Testis (tissue), 5 donors: ENCODE measurements at places on chromosomes 4 and X. TPM values are rescaled to one million over a fixed set of nuclear protein-coding genes. Genes with fewer than 3 reads are reported as not detected.

The GPR34 gene
- 1.0 TPM for total RNA-seq

The SMIM10 gene
- 58.4 TPM for total RNA-seq

DNA sequence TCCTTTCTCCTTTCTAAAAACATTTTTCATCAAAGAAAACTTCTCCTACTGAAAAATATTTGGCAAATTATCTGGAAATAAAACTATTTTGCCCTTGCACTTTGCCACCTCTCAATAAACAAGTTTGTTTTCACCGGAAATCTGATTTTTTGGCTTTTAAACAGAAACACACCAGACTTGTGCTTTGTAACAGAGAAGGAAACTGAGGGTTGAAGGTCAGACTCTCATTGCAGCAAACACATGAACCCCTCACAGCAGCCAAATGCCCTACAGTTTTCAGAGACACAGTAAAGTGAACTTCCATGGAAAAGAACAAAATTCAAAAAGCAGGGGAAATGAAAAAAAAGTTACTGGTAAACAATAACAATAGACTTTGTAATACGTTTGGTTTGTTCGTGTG is 95.6 kb upstream of the WDR17 start:
- no peak for DNase-seq

DNA sequence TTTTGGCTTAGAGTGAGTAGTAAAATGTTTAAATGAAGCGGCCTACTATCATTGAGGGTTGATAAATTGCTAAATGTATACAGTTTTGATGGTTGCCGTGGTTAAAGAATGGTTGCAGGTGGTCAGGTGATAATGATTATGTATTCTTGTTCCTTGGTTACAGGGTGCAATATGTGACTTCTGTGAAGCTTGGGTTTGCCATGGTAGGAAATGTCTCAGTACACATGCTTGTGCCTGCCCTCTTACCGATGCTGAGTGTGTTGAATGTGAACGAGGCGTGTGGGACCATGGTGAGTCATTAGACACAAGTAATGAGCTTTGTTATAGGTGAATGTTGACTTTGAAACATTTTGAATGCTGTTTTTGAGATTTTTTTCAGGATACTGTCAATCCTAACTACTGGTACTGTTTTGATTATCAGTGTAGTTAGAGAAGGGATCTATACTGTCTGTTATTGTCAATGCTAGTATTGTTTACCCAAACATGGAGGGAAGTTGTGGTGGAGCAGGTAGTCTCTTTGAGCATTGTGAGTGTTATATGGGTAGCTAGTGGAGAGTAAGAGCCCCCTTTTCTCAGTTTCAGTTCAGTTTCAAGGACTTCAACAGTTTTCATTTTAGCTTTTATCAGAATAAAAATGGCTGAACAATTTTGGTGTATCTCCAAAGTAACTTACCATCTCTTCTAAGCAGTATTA is 8.9 kb downstream of the ZNF330 start:
- DNase-seq: no peak

DNA sequence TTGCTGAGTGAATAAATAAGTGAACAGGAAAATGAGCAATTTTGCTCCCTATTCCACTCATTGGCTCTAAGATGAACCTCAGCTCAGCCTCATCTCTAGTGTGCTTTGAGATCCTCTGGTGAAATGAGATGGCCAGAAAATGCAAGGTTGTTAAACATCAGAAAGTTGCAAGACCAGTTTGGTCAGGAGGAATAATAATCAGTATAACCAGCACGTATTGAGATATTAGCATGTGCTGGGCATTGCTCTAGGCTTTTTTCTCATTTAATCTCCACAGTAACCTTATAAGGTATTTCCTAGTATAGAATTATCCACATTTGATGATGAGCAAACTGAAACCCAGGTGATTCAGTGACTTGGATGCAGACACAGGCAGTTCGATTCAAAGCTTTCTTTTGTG is 110.5 kb upstream of the PAK3 start:
- DNase-seq: no peak

- DNase-seq: no peak
Measured at GRCh38 chr4:20816287-20816686, 116.0 kb downstream of the PACRGL start.

DNA sequence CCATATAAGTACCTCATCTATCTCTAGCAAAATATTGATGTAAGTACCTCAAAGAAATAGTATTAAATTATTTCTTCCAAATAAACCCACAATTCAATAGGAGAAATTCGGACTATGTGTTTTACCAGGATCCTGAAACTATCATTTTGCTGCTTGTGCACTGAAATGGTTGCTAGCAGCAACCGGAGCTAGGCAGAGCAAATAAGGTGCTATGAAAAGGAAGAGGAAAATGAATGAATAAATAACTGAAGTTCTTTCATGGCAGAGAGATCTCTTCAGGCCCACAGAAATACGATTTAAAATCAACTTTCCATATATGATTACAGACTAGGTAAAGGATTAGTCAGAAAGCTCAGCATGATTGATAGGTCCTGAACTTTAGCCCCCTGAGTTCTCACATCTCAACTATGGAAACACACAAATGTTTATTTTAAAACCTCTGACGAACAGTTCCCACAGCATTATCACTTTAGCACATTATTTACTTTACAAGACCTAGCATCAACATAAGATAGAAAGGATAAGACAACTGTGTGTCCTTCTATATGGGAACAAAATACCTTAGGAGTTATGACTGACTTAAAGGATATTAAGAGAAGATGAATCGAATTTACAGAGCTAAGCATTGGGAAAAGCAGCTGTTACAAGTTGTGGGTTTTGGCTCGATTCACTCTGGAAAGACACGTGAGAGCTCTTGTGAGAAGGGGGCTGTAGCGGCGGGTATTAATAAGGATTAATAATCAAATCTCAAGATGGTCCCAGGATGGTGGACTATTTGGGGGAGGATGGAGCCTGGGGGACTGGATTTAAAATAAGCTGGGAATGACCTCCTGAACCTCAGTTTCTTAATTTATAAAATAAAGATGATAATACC is 104.3 kb downstream of the CORIN start:
- DNase-seq: no peak

GRCh38 chr4:5863461-5864113 is 29.3 kb downstream of the CRMP1 start:
- no peak for DNase-seq

DNA sequence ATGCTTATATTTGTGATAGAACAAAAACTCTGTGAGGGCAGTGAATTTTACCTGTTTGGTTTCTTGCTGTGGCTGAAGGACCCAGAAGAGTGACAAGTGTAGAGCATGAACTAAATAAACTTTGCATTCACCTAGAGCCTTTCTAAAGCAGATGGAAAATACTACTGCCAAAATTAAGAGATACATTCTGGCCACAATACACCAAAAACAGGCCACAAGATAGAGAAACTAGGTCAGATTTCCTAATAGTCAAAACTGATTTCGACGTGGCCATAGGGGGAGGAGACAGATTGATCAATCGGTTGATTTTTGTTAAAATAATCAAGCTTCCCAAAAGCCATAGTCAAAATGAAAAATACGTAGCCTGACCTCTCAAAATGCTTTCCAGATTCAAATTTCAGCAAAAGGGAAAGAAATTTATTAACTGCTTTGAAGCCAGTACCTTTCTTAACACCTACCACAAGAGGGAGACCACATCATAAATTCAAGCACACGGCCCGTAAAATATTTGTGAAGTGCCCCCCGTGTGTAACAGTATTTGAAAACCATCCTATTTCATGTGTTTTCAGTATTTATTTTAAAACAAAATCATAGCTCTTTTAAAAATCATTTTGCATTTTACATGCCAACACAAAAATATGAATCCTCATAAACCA is 132.4 kb downstream of the CORIN start:
- DNase-seq: no peak

DNA sequence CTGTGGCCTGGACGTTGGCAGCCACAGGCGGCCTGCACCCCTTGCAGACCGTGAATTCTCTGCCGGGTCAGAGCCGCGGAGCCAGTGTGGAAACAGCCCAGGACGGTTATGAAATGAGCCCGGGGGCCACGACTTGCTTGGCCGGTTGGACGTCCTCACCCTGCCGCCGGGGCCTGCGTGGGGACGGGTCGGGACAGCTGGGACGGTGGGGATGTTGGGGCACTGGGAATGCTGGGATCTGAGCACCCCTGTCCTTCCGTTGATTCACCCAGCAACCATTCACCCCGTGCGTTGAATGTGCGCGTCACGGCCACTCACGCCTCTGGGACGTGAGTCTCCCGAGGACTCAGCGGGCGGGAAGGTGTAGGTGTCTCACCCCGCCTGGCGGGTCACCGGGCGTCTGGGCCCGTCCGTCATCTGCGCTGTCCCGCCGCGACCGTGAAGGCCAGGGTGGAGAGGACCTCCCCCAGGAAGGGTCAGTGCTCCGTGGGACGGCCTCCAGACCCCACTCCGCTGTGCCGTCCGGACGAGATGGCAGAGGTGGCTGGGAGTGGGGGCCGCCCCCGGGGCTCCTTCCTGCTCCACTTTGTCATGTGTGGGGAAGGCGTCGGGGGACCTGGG is 4.5 kb upstream of the PLCXD1 start:
- no peak for DNase-seq
